ENCODE measurements at places on chromosomes 12 and 14. TPM values are rescaled to one million over a fixed set of nuclear protein-coding genes. Genes with fewer than 3 reads are reported as not detected.

The KHNYN gene
- 91.2 TPM for total RNA-seq

DNA sequence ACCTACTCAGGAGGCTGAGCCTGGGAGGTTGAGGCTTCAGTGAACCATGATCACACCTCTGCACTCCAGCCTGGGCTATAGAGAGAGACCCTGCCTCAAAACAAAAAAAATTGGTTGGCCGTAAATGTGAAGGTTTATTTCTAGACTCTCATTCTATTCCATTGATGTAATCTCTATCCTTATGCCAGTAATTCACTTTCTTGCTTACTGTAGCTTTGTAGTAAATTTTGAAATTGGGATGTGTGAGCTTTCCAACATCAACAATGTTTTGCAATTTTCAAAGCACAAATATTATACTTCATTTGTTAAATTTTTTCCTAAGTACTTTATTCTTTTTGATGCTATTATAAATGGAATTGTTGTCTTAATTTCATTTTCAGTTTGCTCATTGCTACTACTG, 24.6 kb downstream of the LIN52 start:
- H3K27ac ChIP-seq, result no peak overlapping the region
- H3K4me3 ChIP-seq, result no peak overlapping the region
- DNase-seq, result no peak
- no peaks in the 10 kb centered on the region for H3K27me3 ChIP-seq

DNA sequence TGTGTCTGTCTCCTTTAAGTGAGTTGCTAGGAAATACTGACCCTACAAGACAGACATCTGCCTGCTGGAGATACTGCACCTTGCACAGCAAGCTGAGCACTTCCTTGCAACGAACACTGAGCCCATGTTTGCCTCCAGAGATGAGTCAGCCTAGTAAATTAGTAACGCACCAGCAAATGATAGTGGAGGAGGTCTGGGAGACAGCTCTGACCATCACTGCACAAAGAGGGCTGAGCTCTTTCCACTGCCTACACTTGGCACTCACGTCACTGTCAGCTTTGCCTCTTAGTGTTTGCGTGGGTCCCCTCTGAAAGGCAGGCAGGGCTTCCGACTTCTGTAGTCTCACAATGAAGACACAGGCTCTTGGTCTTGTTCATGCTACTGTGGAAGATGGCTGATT, 109.0 kb downstream of the APAF1 start:
- DNase-seq, result no peak
- no peaks in the 10 kb centered on the region for H3K27me3 ChIP-seq
- H3K4me3 ChIP-seq, result no peak overlapping the region

DNA sequence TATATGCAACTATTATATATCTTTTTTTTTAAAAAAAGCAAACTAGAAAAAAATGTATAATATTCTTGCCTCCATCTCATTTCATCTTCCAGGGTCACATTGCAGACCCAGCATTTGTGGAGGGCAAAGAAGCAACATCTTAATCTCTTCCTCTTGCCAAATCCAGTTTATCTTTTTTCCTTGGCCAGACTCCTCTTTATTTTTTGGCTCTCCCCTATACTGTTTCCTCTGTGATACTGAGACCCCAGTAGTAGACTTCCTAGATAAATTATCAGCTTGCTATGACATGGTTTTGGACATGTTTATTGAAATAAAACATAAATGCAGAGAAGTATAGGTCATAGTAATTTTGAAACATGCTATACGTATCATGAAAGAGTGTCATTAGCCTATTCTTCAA, 303.8 kb upstream of the DDHD1 start:
- no peaks in the 10 kb centered on the region for H3K27me3 ChIP-seq
- H3K4me3 ChIP-seq, result no peak overlapping the region
- no peak for DNase-seq
- no peak overlapping the region for H3K27ac ChIP-seq

All from prostate gland (tissue), 2 donors.